SK-MEL-5 (cell line): ENCODE measurements at places on chromosomes 5 and 9. TPM values are rescaled to one million over a fixed set of nuclear protein-coding genes. Genes with fewer than 3 reads are reported as not detected.

The C7 gene
- total RNA-seq = 0.61 and 4.0 TPM in 2 replicates

The SH3PXD2B gene
- 90.2 and 92.6 TPM in 2 replicates for total RNA-seq

The WDR38 gene
- not detected in 2 replicates for total RNA-seq

The IL13 gene
- not detected in 2 replicates for total RNA-seq

The HTR1A gene
- total RNA-seq = not detected in 2 replicates

The DDX4 gene
- not detected in 2 replicates for total RNA-seq

The PCDHA6 gene
- total RNA-seq = not detected in 2 replicates

DNA sequence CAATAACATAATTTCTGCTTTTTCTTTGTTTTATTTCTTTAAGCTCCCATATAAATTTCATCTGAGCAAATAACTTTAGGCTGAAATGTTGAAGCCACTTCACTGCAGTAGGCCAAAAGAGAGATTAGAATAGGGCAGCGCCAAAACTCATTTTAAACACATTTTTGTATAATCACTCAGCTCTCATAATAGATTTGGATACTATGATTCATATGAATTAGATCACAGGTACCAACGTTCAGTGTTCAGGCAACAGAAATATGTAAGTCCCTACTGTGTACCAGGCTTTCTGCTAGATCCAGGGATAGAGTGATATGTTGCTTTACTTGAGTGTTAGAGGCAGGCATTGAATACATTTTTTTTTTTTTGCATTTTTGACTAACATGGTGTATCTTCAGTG, 370.5 kb downstream of the PTPRD start:
- no peak for DNase-seq

DNA sequence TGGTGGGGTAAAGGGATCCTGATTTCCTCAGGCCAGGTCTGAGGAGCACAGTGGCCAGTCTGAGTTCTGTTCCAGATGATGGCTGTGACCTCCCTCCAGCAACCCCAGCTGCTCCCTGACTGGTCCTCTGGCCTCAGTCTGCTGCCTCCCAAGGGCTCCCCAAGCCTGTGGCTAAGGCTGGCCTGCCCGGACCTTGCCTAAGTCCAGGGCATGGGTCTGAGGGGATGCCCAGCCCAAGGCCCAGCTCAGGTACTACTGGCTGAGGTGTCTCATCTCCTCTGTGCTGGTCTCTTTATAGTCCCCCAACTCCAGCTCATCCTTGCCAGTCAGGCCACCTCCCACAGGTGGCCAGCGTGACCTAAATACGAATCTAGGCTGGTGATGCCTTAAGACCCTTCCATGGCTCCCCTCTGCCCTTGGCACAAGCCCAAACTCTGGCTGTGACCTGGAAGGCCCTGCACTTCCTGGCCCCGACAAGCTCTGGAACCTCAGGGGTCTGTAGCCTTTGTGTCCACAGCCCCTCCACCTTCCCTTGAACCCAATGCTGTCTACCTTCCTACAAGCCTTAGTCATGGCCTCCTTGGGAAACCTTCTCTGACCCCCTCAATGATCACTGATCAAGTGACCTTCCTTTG, 9.8 kb downstream of the KIF12 start:
- no peak for DNase-seq

GRCh38 chr5:56415356-56415765, 182.2 kb upstream of the ANKRD55 start:
- DNase-seq = peak; percentile 20

GRCh38 chr5:54969856-54970828, 15.3 kb downstream of the ESM1 start:
- DNase-seq = no peak

- no peak for DNase-seq
Observed at GRCh38 chr5:20958641-20959040, 970.6 kb upstream of the CDH18 start.

GRCh38 chr5:115532517-115532916, 12.1 kb downstream of the FEM1C start:
- no peak for DNase-seq

DNA sequence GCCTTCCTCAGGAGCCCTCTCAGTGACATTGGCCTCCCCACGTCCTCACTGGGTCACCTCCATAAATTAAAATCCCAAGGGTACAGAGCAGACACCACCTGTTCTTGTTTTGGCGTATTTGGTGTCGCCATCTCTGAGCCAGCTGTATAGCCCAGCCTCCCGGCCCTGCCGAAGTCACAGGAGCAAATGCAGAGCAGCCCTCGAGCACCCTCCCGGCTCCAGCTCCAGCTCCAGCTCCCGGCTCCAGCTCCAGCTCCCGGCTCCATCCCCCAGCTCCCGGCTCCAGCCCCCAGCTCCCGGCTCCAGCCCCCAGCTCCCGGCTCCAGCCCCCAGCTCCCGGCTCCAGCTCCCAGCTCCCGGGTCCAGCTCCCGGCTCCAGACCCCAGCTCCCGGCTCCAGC, 74.3 kb downstream of the ZNF354C start:
- no peak for DNase-seq

DNA sequence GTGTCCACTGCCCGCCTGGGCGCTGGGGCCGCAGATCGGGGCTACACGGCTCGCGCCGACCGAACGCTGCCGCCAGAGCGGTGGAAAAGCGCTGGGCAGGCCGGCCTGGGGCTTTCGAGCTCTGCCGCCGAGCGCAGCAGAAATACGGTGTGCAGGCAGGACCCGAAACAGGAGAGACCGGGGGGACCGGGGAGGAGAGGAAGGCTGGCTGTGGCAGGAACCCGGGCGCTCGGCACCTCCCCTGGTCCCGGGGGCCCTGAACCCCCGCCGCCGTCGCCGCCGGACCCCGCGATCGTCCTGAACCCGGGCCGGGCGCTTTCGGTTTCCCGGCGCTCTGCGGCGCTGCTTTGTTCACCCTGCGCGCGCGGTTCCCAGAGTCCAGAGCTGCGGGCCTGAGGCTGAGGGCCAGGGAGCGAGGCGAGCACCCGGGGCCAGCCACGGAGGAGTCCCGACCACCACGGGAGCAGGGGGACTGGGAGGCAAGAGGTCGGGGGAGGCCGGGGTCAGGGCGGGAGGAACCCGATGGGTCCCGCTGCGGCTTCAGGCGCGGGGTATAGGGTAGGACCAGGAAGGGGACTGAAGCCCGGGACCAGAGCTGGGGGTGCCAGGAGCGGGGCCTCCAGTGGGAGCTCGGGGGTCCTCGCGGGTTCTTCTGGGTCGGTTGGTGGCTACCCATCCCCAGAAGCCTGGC, 12.0 kb downstream of the IRX2 start:
- DNase-seq = no peak

DNA sequence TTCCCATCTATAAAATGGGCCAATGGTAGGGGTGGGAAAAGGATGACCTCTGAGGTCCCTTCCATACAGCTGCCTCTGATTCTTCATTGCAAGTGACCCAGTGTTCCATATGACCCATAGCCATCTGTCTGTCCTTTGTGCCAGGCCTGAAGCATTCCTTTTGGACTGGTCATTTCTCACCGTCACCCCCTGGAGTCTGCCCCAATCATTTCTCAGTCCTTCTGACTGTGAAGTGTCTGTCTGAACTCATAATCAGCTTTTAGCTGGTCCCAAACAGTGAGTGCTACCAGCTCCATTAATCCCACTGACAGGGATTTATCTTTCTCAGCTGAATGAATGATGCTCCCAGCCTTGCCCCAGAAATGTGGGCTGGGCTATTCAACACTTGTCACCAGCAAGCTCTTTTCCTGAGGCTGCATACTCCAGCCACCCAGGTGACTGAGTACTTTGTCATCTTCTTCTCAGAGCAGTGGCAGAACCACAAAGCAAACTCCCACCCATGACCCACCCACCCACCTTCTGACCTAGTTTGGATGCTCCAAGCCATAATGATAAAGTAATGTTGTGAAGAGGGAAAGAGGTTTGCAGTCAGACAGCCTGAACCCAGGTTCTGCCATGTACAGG, 37.4 kb downstream of the KCNIP1 start:
- no peak for DNase-seq

DNA sequence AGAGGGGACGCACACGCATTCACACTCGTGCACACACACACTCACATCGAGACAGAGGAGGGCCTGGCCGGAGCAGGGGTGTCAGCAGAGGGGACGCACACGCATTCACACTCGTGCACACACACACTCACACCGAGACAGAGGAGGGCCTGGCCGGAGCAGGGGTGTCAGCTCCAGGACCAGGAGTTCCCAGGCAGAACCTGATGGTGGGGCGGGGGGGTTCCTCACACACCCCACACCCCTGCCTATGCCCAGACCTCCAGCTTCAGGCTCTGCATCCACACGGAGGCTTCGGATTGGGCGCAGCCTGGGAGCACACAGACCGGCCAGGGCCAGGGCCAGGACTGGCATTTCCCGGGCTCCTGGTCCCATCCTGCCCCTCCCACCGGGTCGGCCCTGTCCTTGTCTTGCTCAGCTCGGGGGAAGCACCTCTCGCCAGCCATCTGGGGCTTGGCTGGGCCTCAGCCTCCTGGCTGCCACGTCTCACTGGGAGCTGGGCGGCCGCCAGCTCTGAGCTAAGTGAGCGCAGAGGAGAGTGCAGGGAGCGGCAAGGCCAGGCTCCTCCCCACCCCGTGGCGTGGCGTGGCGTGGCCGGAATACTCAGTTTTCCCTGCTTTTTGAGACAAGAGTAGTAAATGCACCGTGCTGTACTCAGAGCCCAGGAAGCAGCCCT, 31.3 kb downstream of the ADAMTS2 start:
- DNase-seq = no peak

DNA sequence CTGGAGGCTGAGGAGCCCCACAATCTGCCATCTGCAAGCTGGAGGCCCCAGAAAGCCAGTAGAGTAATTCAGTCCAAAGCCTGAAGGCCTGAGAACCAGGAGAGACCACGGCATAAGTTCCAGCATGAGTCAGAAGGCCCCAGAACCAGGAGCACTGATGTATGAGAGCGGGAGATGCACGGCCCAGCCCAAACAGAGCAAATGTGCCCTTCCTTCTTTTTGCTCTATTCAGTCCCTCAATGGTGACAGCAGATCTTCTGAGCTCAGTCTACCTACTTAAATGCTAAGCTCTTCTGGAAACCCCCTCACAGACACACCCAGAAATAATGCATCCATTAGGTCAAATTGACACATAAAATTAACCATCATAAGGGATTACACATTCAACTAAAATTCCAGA, 277.6 kb downstream of the ATPSCKMT start:
- DNase-seq = no peak

GRCh38 chr5:117701062-117701461, 1126.4 kb upstream of the SEMA6A start:
- no peak for DNase-seq

GRCh38 chr5:6838736-6839135, 125.5 kb downstream of the TENT4A start:
- no peak for DNase-seq

DNA sequence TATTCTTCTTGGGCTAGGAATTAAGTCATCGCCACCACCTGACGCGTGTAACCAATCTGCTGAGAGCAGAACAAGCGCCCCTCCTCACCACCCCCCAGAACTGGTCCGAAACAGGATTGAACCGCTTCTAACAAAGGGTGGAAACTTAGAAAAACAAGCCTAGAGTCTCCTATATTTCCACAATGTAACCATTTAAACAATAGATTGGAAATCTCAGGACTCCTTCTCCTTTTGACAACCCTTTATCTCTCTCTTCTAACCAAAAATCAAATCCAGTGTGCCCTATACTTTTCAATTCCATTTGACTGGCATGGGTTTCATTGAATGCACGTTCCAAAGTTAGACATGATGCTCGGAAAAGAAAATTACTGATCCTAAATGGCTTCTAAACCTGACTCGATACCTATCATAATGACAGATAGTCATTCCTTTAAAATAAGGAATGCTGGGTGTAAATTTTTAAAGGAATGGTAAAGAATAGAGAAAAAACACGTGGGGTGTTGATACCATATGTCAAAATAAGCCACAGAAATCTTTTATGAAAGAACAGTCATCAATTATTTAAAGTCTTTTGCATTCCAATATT, 1.2 kb downstream of the ARRDC3 start:
- peak; percentile 67 for DNase-seq

GRCh38 chr9:8390571-8390970, 591.0 kb upstream of the DMAC1 start:
- DNase-seq = no peak

- no peak for DNase-seq
Observed at GRCh38 chr5:149931992-149932436, 12.6 kb downstream of the PDE6A start.

DNA sequence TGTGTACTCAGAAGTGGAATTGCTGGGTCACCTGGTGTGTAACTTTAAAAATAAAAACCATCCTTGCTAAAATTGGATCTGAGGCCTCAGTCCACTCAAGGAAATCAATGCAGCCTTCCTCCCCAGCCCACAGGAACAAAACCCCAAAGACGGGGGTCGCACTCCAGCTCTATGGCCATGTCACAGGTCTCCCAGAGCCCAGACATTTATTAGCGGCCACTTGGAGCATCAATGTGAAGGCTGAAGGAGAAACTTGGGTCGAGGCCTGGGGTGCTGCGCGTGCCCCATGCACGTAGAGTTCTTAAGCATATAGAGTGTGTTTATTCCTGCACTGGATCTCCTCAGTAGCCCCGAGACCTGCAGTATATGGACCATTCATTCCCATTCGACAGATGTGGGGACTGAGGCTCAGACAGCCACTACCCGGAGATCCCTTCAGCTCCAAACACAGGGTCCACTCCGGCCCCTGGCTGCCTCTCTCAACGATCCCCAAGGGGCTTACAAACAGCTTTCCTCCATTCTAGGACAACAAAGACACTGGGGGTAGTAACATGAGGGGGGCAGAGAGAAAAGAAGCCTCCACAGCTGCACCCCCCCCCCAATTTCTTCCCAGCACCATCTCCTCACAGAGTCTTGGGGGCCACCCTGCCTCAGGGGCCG, 14.3 kb upstream of the OLFM1 start:
- no peak for DNase-seq

DNA sequence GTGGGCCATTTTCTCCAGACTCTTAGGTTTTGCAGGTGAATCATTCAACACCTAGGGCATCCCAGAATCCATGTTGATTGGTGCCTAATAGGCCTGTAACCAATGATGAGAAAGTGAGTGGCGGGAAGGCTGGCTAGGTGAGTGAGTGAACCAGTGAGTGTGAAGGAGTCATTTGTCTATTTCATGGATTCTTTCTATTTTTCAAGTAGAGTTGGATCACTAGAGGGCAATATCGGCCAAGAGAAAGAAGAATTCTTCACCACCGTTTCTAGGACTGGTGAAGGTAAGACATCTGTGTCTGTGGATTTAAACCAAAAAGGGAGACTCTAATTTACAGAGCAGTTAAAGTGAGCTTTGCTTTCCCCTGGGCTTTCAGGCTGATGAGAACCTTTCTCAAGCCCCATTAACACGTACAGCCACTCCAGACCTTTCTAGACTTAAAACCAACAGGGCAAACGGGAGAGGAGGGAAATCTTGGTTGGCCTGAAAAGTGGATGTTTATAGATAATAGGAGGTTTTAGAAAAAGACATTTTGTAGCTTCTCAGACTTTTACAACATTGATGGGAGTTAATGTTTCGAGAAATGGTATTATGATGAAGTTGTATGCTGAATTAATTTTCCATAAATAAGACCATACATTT, 114.3 kb upstream of the IL12B start:
- DNase-seq = peak; percentile 69

GRCh38 chr9:71692337-71692736, 76.0 kb downstream of the CEMIP2 start:
- DNase-seq = no peak

- peak; percentile 71 for DNase-seq
Observed at GRCh38 chr9:132169672-132170392, 8.0 kb downstream of the NTNG2 start.

- peak; percentile 63 for DNase-seq
Observed at GRCh38 chr5:150458802-150459557, 9.4 kb upstream of the RPS14 start.

GRCh38 chr5:27708534-27708933, 670.1 kb upstream of the CDH9 start:
- peak; percentile 48 for DNase-seq
